ENCODE measurements at places on chromosomes 5 and 9.

DNA sequence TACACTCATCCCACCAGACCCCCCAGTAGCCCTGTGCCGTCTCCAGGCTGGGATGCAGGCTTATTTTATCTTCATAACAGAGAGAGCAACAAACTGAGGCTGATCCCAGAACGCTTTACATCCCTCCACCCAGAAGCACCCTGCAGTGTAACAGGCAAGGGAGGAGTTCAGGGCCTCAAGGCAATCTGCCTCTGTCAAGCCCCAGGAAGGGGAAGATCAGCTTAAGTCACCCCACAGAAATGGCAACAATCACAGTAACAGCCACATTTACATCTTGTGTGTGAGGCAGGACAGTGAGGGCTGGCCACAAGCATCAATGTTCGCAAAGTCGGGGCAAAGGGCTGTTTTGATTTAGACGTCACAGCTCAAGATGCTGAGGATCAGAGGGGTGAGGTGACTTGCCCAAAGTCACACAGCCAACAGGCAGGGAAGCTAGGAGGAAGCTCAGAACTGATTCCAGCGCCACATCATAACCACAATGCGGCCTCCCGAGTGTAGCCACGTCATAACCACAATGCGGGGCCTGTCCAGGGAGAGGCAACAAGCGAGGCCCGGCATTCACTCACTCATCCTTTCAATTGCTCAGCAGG is 14.4 kb downstream of the STK10 start:
- DNase-seq, result no peak

- no peak for DNase-seq
Observed at GRCh38 chr9:93697352-93698139, 121.2 kb downstream of the PHF2 start.

- DNase-seq, result no peak
Observed at GRCh38 chr5:15103130-15103529, 231.6 kb upstream of the ANKH start.

- DNase-seq, result peak; percentile 40
Observed at GRCh38 chr5:145718956-145719355, 116.2 kb downstream of the PRELID2 start.

DNA sequence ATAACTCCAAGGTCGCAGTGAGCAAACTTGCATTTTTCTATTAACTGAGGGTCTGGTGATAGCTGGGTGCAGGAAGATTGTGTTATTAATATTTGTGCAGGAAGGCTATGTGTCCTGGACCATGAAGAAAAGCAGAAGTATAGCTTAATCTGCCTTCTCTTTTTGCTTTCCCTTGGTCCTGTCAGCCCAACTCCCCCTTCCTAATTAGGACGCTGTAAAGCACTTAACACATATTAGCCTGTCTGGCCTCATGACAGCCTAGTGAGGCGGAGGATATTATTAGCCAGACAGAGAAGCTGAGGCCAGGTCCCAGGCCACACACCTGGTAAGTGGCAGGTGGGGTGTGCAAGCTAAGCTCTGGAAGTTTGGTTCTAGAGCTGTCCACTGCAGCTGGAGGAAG is 29.5 kb downstream of the SLC46A2 start:
- DNase-seq, result no peak

- DNase-seq, result no peak
Observed at GRCh38 chr9:82996941-82997340, 66.0 kb downstream of the RASEF start.

DNA sequence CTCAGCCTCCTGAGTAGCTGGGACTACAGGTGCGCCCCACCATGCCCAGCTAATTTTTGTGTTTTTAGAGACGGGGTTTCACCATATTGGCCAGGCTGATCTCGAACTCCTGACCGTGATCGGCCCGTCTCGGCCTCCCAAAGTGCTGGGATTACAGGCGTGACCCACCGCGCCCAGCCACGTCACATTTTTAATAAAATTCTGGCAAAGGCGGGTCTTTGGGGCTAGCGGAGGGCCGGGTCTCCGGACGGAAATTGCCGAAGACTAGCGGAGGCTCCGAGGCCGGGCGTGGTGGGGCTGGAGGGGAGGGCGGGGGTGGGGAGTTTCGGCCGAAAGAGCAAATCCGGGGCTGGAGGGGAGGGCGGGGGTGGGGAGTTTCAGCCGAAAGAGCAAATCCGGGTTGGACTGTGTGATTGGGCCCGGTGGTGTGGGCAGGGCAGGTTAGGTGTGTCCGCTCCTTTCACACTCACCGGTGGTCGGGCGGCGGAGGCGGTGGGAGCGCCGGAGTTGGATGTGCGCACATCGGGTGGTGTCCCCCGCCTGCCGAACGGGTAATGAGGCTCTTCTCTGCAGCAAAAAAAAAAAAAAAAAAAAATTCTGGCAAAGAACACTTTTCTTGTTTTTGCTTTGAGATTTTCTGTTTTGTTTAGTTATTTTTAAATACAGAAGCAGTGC is 27.1 kb downstream of the RUFY1 start:
- no peak for DNase-seq

- DNase-seq, result no peak
Observed at GRCh38 chr9:106929471-106930177, 66.7 kb downstream of the ZNF462 start.

DNA sequence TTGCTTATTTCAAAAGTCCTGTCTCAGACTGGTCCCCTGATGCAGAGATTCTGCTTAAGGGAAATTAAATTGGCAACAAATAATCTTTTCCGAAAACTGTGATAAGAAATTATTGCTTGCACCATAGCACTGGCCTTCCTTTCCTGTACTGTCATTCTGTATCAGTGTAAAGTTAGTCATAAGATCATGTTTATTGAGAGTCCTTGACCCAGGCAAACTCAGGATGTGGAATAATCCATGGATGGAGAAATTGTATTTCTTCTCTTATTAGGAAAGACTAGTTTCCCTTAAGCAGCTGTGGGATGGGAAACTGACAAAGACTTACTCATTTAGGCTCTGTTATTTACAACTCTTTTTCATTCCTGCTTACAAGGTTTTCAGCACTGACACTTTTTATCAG is 83.0 kb upstream of the RANBP6 start:
- DNase-seq, result no peak

DNA sequence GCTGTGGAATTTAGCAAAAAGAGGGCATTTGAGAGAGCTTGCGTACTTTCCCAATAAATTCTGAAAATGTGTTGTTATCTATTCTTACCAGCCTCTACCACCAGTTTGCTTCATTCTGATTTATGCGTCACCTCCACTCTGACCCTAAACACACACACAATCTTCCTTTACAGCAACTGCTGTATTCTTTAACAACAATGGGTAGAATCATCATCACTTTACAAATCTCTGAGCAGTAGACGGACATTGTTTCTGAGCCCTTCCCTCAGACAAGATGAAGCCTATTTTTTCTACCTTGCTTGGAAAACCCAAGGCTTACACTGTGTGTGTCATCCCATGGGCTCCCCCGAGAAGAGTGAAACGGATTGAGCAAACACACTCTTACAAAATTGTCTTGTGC is 83.1 kb upstream of the RASA1 start:
- DNase-seq, result no peak

- no peak for DNase-seq
Observed at GRCh38 chr5:103502662-103503061, 59.9 kb downstream of the NUDT12 start.

GRCh38 chr5:125198270-125198974 is 452.0 kb upstream of the ZNF608 start:
- DNase-seq, result peak; percentile 25

DNA sequence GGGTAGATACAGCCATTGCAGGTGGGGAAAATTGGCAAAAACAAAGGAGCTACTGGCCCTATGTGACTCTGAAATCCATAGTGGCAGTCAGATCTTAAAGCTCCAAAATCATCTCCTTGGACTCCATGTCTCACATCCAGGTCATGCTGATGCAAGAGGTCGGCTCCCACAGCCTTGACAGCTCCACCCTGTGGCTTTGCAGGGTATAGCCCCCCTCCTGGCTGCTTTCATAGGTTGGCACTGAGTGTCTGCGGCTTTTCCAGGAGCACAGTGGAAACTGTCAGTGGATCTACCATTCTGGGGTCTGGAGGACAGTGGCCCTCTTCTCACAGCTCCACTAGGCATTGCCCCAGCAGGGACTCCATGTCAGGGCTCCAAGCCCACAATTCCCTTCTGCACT is 1190.1 kb downstream of the CDH12 start:
- DNase-seq, result no peak

- DNase-seq, result peak; percentile 76
Observed at GRCh38 chr9:128438343-128439109, 17.3 kb upstream of the ODF2 start.

DNA sequence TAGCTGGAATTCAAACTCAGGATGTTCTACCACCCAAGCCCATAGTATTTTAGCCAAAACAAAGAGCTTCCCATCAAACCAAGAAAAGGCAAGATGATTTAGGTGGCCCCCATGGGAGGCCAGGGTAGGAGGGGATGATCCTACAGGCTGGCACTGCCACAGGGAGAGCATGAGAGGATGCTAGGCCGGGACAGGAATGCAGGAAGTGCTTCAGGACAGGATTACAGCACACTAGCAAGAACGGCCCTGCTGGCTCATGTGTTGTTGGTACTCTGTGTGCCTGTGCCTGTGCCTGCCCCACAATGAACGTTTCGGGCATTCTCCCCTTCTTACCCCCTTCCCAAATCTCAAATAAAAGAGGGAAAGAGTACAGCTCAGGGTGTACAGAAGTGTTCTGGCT is 110.7 kb upstream of the TRIM32 start:
- no peak for DNase-seq

DNA sequence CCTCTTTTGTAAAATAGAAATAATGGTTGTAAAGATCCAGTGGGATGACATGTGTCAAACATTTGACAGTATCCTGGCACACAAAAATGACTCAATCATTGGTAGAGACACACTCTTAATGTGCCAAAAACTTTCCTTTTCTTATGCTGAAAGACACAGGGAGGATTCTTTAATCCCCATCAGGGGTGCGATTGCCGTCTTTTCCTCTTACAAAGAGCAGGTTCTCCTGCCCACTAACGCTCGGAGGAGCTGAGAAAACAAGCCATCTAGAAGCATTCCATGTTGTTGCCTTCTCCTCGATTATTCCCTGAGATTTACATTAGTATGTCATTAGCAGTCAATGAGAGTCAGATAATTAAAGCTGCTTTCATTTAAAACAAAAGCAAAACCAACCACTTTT is 342.6 kb upstream of the CCNH start:
- no peak for DNase-seq

DNA sequence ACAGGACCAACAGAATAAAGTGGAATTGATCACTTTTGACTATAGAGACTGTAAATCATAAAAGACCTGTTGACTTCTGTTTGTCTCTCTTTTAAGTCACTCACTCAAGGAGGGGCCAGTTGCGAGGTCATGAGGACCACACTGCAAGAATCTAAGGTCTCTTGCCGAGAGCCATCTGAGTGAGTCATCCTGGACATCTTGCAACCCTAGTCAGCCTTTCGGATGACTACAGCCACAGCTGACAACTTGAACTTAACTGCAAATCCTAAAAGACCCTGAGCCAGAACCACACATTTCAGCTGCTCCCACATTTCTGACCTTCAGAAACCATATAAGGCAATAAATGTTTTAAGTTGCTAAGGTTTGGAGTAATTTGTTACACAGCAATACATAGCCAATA is 129.7 kb upstream of the RAD23B start:
- DNase-seq, result no peak

GRCh38 chr9:12538842-12539579 is 154.2 kb upstream of the TYRP1 start:
- no peak for DNase-seq

DNA sequence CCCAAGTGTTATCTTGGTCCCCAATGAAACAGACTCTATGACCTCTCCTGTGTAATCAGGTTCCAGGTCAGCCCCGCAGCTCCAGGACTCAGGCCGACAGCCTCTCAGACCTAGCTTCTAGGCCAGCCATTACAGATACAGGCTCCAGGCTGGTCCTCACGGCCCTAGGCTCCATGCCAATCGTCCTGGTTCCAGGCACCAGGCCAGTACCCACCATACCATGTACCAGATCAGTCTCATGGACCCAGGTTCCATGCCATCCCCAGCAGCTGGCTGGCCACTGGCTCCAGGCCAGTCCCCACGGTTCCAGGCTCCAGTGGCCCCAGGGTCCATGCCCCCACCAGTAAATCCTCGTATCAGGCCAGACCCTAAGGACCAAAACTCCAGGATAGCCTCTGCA is 1326.6 kb upstream of the C9orf72 start:
- DNase-seq, result no peak

DNA sequence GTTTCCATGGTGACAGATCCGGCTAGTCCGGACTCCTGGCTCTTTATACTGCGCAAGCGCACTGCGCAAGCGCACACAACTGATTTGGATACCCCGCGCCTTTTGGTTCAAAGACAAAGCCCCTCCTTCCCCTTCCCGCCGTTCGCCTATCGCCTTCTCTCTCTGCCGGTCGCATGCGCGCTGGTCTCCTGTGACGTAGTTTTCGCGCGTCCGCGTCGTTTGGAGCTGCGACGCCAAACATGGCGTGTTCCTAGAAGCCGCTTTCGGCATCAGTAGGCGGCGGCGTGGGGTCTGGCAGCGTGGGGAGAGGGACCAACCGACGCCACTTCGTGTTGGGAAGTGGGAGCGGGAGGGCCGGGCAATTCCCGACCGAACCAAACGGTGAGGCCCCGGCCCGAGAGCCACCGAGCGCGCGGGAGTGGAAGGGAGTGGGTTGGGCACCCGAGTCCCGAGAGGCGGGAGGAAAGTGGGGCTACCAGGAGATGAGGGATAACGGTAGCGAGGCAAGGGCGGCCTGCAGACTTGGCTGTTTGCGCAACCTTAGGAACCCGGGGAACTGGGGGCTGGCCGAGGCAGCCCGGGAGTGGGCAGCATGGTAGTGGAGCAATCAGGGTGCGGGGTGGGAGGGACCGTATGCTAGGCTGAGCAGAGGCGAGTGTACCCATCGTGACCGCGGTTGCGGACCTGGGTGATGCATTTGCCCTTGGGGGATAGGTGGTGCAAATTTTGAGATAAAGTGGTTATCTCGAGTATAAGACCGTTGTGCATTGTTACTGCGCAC is at the start of gene IPO11:
TSS of gene IPO11 (plus strand) at position 215 of the 781 bp plus-strand sequence. CDS start 24,517 bp downstream, outside the sequence.
- peak; percentile 98 for DNase-seq

- DNase-seq, result no peak
Observed at GRCh38 chr5:6490693-6491092, 42.0 kb downstream of the UBE2QL1 start.

- no peak for DNase-seq
Observed at GRCh38 chr5:175284806-175285205, 159.2 kb downstream of the DRD1 start.

Data from ACHN (cell line).